Fibroblast of the aortic adventitia (primary cell): ENCODE measurements at places on chromosomes 2 and 18.

DNA sequence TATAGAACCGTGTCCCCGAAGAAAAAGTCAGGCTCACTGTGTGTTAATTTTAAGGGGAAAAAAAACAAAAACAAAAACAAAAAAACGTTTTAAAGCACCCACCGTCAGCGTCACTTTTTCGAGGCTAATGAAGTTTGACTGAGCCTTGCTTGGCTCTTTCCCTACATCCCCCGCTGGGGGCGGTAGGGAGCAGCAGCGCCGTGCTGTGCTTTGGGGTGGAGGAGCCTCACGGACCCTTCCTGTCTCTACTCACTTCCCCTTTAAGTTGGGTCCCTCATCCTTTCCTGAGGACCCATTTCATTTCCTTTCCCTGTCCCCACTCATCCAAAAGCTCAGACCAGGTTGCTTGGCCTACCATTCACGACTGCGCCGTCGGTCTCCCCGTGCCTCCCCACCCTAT is 82.8 kb upstream of the RPL31 start:
- DNase-seq = no peak

- DNase-seq = no peak
Observed at GRCh38 chr2:144654523-144654922, 134.6 kb upstream of the ZEB2 start.

DNA sequence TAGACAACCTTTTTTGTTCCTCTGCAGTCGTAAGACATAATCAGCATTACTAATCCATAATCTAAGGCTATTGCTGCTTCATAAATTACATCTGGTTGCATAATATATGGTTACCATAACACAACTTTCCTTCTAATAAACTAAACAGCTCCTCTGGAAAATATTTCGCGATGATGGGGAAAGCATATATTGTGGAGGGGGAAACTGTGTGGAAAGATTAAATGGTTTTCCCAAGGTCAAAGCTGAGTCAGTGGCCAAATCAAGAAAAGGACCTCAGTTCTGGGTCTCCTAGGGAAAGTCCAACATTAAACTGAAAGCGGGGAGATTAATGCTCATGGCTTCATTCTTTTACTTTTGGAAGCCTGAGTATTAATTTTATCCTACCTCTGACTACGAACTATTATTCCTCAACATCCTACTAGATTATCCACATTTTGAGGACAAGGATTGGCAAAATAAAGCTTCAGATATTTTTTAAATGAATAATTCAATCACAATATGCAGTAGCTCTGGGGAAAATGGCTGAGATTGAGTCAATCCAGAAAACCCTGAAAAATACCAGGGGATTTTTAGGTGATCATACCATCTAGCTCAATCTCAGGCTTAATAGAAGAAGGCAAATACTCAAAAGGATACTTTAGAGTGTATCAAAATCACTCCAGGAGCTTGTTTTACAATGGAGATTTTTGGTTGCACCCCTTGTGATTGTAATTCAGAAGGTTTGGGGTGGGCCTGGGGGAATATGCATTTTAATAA is 33.8 kb upstream of the STK17B start:
- no peak for DNase-seq

DNA sequence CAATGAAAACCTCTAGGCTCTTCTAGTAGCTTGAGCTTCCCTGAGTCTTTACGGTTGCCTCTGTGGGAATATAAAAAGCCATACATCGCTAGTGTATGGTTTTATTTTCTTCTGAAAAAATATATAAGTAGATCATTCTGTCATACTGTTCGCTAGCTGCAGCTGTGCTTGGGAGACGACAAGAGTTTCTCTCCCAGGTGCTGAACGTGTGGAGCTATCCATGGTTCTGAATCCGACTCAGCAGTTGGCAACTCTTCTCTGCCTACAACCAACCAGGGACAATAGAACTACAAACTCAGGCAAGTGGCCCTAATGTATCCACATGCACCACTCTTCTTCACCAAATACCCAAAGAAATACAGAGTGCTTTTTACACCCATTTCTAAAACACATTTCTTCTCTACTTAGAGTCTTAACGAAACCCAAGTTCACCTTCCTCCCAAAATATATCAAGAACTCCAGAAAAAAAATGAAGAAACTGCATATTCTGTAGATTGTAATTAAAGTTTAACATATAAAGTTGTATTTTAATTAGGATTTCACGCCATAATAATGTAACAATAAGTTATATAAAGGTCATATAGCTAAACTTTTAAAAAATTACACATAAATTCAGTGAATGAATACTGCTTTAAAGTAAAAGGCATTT is 2.2 kb upstream of the KCNH7 start:
- peak; percentile 49 for DNase-seq
